ENCODE measurements at places on chromosomes 13 and 19.

- DNase-seq: peak; percentile 55
Observed at GRCh38 chr13:109874484-109875454, 88.4 kb upstream of the IRS2 start.

DNA sequence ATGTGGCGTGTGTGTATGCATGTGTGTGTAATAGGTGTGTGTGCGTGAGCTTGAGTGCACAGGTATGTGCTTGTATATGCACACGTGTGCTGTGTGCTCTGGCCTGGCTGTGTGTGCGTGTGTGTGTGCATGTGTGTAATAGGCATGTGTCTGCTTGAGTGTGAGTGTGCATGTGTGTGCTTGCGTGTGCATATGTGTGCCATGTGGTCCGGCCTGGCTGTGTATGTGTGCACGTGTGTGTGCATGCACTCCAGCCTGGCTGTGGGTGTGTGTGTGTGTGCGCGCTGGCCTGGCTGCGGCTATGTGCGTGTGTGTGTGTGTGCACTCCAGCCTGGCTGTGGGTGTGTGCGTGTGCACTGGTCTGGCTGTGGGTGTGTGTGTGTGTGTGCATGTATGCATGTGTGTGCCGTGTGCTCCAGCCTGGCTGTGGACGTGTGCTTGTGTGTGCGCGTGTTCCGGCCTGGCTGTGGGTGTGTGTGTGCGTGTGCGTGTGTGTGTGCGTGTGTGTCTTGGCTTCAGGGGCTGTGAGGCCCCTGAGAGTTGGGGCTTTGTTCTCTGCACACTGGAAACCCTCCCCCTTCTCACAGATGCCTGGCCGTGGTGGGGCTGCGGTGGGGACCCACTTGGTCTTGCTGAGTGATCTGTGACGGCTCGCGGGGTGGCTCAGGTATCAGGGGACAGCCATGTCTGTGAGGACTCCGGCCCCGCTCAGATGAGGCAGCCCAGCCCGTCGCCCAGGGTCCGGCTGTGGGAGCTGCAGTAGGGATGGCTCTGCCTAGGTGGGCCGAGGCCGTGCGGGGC, 8.2 kb downstream of the SPPL2B start:
- no peak for DNase-seq

- peak; percentile 24 for DNase-seq
Observed at GRCh38 chr13:32048816-32049215, 17.2 kb downstream of the FRY start.

DNA sequence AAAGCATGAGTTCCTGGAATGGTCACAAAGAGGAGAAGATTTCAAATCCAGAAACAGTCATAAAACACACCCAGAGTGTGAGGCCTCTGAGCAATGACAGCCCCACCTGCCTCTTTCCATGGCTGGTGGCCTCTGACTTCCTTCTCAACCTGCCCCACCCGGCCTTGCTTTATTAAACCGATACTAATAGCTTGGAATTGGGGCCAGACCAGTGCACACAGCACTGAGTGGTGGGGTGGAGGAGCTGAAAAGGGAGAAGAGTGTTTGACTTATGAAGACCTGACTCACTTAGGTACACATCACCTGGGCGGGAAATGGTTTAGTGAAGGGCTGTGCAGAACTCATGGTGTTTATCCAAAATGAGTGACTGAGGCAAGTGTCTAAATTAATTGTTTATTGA, 20.7 kb upstream of the CEACAM6 start:
- DNase-seq: no peak

DNA sequence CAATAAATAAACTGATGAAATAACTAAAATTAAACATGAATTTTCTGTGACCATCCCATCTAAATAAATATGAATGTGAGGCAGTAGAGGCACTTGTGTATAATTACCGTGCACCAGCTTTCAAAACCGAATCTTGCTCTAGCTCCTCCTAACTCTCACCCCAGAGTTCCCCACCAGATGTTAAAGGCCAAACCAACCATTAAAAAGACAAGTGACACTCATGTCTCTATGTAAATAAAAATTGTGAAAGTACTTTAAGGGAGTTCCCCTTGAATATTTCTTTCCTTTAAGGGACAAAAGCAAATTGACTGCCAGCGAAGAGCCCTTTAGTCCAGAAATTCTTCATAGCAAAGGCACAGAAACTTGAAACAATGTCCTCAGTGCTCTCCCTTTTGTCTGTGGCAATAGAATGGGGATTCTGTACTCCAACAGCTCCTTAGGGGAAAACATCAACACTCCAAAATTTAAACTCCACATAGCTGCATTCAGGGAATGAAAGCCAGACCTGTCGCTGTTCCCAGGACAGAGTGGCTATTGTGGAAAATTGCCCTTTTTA, 101.7 kb upstream of the SOX21 start:
- DNase-seq: no peak

- no peak for DNase-seq
Observed at GRCh38 chr19:23314505-23315251, 64.5 kb upstream of the ZNF724 start.

DNA sequence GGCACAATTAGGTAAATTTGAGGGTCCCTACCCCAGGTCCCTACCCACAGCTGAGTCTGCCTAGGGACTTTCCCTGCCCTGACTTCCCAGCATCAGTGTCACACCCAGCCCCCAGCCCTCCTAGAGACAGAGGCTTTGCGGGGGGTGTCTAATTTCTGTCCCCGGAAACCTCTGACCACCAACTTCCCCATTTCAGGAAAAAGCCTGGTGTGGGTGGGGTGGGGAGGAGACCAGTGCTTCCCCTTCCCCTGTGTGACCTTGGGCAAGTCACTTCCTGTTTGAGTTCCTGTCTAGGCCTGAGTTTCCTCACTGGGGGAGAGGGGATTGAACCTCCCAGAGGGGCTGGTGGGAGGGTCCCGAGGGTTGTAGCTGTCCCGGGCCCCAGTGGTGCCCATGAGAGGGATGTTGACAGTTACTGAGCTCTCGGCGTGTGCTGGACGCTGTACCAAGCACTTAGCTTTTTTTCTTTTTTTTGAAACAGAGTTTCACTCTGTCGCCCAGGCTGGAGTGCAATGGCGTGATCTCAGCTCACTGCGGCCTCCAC, 7.9 kb downstream of the VASP start:
- DNase-seq: no peak

GRCh38 chr19:17450264-17451075, 2.0 kb upstream of the TMEM221 start:
- DNase-seq: no peak

GRCh38 chr13:99386911-99387788, 80.0 kb upstream of the GPR183 start:
- DNase-seq: no peak

GRCh38 chr19:29365836-29366417, 153.0 kb upstream of the UQCRFS1 start:
- DNase-seq: no peak

GRCh38 chr13:100428986-100429385, 159.6 kb downstream of the GGACT start:
- DNase-seq: no peak

DNA sequence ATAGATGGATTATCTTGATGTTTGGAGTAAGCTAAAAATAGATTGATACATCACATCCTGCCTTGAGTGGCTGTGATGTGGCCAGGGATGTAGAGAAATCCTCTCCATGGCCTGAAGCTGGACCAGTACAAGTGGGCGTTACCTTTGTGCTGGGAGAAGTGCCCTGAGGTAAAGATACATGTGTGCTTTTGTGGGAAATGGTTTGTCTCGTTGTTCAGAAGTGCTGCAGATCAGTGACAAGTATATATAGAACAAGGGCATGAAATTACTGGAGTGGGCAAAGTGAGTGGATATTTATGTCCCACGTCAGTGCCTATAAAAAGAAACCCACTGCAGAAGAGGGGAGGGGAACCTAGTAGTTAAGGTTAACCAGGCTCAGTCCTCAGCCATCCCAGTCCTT, 12.2 kb upstream of the ZNF304 start:
- DNase-seq: peak; percentile 59

DNA sequence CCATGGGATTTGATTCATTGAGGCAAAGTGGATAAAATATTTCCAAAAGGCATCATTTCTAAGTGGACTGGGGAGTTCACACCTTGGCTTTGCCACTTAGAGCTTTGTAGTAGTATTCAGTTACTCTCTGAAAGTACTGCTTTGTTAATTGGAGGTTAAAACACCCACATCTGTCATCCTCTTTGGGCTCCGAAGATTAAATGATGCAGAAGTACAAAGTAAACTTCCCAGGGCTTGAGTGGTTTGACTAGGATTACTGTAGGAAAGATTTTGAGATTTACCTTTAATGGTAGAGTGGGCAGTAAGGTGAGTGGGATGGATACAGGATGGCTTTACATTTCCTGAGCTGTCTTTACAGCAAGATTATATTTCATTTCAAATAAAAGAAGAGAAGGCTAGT, 42.4 kb downstream of the WASF3 start:
- no peak for DNase-seq

DNA sequence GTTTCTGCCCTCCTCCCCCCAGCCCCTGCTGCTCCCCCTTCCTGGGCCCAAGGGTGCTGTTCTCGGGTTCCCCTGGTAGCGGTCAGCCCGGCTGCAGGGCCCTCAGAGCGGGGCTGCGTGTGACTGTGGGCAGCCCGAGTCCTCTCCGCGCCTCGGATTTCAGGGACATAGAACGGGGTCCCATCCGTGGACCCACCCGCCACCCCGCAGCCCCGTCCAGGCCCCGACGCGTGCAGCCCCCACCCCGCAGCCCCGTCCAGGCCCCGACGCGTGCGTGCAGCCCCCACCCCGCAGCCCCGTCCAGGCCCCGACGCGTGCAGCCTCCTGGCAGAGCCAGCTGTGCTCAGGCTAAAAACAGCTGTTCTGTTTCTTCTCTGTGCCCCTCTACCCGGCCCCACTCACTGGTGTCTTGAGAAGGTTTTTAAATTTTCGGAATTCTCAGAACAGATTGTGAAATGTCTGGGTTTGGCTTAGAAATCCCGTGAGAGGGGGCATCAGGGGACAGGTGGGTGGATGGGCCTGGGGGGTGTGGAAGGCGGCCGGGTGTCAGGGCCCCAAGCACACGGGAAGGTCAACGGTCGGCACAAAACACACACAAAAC, 5.5 kb upstream of the PRTN3 start:
- no peak for DNase-seq

DNA sequence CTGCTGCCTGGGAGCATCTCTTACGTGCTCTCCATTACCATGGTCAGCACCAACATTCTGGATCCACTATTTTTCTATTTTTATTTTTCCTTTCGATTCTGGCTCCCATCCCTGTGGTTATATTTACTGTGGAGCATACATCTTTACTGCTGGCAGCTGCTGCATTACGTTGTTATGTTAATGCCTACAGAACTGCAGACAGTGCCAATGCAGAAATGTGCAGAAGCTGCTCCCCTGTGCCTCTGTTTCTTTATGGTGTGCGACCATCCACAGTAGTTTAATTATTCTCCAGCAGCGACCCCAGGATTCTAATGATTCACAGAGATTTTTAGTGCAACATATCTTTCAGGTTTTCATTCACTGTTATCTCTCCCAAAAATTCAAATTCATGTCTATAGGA, 911.7 kb upstream of the SLITRK6 start:
- DNase-seq: no peak

DNA sequence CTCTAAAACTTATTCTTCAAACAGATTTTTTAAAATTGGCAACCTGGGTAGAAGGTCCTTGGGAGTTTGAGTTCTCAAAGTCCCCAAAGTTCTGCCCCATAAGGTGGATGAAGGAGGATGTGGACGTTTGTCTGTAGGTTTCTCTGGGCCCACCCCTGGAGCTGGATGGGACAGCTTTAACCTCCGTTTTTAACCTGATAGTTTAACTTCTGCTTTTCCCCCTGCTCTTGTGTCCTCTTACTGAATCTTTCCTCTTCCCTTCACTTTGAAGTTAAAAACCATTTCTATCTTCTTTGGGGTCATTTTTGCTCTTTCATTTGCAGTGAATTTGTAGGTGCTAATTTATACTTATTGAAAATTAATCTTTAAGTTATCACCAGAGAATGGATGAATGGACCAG, 79.1 kb downstream of the ESD start:
- no peak for DNase-seq

DNA sequence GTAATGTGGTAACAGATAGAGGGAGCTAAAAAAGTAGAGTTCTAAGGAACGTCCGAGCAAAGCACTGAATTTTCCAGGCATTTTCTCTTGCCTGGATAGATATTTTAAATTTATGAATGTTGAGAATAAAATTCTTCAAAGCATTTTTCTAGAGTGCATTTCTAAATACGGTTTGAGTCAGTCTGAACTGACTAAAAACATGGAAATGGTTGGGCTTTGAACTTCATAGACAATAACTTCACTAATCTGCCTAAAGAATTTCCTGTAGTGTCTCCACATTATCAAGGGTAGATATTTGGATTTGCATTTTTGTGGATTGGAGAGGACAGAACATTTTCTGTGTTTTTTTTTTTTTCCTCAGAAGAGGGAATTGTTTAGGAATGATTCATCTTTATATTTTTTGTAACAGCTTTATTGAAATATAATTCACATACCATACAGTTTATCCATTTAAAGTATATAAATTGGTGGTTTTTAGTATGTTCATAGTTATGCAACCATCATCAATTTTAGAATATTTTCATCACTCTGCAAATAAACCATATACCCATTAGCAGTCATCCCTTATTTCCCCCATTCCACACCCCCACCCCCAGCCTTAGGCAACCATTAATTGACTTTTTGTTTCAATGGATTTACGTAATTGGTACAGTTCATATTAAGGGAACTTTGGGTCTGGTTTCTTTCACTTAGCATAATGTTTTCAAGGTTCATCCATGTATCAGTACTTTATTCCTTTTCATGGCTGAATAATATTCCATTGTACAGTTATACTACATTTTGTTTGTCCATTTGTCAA, 20.7 kb downstream of the GARRE1 start:
- DNase-seq: peak; percentile 99

- no peak for DNase-seq
Observed at GRCh38 chr13:21336609-21337349, 122.3 kb downstream of the ZDHHC20 start.

DNA sequence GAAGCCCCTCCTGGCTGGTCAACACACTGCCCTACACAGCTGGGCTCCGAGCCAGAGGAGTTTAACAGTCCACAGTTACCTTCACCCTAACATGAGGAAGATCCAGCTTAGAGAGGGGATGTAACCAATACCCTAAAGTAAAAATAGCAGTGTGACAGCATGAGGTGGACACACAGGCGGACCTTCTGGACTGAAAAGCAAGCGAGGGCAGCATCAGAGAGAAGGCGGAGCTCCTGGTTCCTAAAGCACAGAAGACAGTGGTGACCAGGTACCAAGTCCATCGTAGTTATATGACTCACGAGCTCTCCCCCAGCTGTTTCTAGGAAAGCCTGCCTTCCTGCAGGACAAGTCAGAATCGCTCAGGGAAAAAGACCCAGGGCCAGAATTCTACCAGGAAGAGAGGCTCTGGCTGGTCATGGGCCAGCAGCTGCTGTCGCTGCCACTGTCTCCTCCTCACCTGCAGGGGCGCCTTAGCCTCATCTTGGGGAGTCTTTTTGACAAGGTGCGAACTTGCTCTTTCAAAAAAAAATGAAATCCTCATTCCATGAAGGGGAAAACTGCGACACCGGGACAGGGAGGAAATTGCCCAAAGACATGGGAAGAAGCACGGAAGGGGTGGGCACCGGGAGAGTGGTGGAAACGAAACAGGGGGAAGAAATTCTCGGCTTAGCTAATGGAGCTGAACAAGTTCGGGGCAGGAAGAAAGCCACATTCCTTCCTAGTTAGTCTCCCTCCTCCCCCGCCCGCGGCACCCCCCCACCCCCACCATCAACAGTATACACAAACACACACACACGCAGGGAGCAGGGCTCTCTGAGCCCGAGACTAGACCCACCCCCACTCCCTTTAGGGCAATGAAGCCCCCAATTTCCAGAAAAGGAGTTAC, 1.7 kb downstream of the ELL start:
- DNase-seq: peak; percentile 81

All from fibroblast of skin of back (primary cell).